Activated CD4-positive, alpha-beta memory T cell treated with anti-CD3 and anti-CD28 coated beads for 36 hours (primary cell): ENCODE measurements at places on chromosomes 5 and 9.
A peak's percentile ranks its signal among the peaks of the same experiment; 100 is the strongest.

DNA sequence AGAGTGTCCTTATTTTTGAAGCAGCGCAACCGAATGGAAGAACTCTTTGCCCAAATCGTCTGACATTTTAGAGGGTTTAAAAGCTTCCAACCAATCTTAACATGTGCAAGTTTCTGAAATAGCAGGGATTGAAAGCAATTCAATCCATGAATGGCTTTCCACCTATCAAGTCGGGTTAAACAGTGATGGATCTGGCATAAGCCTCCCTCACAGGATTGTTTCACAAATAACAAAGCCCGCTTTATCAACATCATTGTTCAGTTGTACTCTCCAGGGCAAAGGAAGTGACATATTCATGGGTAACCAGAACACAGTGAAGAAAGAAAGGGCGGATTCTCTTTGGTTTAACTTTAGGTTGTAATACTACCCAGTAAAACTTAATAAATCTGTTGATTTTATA, 497.3 kb downstream of the MTRR start:
- no peak for DNase-seq

DNA sequence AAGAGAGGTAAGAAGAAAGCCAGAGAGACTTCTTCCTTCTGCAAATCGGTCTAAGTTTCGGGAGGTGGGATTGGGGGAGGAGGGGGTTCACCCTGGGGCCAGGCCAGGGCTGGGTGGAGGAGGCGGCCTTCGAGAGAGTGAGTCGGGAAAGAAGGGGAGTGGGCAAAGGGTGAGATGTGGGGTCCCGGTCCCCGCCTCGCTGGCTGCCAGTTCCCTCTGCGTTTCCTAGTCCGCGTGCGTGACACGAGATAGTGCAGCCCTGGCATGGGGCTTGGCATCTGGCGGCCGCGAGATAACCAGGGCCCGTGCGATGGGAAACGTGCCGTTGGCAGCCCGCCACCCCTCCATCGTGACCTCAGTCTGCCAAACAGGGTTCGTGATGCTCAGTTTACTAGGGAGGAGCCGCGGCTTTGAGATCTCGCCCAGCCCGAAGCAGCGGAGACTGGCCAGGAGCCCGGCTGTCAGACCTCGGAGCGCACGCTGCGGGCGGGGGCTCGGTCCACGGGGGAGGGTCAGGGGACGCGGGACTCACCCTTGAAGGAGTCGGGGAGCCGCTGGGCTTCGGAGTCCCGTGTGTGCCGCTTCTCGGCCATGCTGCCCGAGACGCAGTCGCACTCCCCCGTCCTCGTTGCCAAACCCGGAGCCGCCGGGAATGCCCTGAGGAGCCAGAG, at the start of gene STOM:
STOM (minus strand) TSS at position 656 of the 671 bp plus-strand sequence; CDS start at position 593, 63 bp downstream.
- DNase-seq = peak; percentile 79

GRCh38 chr9:105593145-105593544, 35.2 kb downstream of the FKTN start:
- no peak for DNase-seq

GRCh38 chr5:119274030-119274766, 81.6 kb upstream of the TNFAIP8 start:
- peak; percentile 37 for DNase-seq

DNA sequence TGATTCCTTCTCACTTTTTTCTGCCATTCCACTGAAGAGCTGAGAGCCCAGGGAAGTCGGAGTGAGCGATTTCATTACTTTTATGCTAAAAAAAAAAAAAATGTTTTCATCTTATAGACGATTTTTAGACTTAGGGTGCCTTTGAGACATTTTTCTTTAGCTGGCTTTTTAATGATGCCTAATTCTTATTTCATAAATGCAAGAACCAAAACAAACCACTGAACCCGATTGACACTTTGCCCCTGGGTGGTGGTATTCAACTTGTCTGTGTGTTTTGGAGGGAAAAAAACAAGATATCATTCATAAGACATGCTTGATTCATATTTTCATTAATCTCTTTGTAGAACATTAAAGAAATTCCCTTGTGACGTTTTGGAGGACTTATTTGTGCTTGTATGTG, 2.4 kb downstream of the TLE4 start:
- no peak for DNase-seq

DNA sequence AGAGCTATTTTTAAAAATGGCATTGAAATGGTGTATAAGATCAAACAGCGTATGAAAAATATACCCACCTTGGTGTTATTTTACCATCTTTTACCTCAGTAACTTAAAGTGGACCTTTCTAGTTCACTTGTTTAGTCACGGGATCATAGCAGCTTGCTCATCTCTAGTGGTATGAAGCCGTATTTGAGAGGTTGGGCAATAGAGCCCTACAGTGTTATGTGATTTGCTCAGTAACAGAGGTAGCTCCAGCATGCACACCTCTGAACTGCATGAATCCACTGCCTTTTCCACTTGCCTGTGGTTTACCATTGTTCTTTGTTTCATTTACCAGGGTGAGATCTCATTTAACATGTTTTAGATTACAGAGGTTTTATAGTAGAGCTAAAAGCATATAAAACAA, 134.4 kb downstream of the ATG10 start:
- no peak for DNase-seq

- no peak for DNase-seq
Measured at GRCh38 chr9:76900884-76901440, 5.0 kb downstream of the PRUNE2 start.

GRCh38 chr5:147673266-147673665, 109.3 kb downstream of the JAKMIP2 start:
- DNase-seq = no peak

DNA sequence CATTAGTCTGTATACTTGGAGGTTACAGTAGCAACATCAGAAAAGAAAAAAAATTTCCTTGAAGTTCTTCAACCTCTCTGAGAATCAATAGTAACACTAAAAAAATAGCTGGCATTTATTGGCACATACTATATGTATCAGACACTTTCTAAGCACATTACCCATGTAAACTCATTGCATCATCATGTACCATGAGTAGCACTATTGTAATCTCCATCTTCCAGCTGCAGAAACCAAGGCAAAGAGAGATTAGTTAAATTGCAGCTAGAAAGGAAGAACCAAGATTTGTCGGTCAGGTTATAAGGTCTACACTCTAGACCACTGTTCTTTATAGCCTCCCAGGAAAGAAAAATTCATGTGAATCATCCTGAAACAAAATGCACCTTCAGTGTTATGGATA, 31.4 kb upstream of the RAB3C start:
- no peak for DNase-seq

GRCh38 chr5:171226864-171227263, 82.2 kb upstream of the TLX3 start:
- no peak for DNase-seq

DNA sequence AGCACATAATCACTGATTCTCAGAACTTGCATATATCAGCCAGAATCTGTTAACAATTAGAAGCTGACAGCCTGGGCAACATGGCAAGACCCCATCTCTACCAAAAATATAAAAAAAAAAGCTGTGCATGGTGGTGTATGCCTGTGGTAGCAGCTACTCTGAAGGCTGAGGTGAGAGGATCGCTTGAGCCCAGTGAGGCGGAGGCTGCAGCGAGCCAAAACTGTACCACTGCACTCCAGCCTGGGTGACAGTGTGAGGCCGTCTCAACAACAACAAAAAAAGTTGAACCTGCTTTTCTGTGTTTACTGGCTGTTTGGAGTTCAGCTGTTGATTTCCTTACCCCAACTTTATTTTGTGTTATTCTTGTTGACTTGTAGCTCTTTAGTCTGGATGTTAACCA, 66.8 kb downstream of the GOLPH3 start:
- no peak for DNase-seq

- DNase-seq = no peak
Measured at GRCh38 chr5:43416803-43417394, 4.7 kb upstream of the CCL28 start.

- no peak for DNase-seq
Measured at GRCh38 chr9:88781628-88782391, 209.5 kb upstream of the S1PR3 start.

DNA sequence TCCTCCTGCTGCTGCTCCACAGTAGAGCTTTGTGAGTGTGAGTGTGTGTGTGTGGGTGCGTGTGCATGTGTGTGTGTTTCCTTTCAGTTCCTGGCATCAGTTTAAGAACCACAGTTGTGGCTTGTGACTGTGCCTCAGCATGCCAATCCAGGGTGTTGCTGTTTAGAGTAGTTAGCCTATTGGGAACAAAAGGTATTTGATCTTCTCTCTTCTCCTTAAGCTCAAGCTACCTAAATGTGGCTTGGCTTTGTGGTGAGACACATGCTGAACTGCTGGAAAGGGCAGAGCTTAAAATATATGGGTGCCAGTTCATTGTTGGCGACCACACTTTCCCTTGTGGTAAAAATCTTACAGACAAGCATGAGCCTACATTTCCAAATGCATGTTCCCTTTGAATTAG, 116.6 kb upstream of the BNC2 start:
- DNase-seq = no peak

DNA sequence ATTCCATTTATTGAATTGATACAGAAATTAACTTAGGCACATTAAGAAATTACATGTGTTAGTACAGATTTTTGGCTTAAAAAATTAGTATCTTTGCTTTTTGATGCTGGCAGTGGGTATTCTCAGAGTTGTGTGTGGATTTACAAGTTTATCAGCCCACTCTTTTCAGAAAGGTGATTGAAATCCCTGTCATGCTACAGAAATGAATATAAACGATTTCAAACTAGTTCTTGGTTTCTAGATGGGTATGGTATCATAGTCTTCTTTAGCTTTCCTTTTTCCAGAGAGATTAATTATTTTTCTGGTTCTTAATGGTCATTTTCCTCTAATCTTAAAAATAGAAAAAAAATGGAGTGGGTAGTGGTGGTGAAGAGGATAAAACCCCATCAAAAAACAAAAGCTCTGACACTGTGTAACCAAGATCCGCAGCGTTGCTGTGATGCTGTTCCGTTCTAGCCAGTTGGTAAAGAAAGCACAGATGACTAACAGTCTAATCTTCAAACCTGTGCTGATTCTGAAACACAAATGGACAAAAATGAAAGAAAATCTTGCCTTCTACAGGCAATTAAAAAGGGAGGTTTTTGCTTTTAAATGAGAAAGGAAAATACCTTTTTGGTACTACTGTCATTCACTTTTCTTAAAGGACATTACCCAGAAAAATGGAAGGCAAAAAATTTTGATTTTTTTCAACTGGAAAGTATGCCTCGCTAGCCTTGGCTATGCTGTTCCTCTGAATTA, 5.2 kb downstream of the LRRTM2 start:
- DNase-seq = peak; percentile 32

- DNase-seq = no peak
Measured at GRCh38 chr9:22240619-22241018, 206.0 kb upstream of the DMRTA1 start.

GRCh38 chr5:152864991-152865390, 459.9 kb upstream of the NMUR2 start:
- DNase-seq = no peak

GRCh38 chr5:77259476-77259875, 49.0 kb downstream of the PDE8B start:
- no peak for DNase-seq

GRCh38 chr9:133184971-133185370, 21.3 kb upstream of the GBGT1 start:
- DNase-seq = peak; percentile 71

- DNase-seq = no peak
Measured at GRCh38 chr9:89814340-89815040, 209.7 kb downstream of the GADD45G start.

DNA sequence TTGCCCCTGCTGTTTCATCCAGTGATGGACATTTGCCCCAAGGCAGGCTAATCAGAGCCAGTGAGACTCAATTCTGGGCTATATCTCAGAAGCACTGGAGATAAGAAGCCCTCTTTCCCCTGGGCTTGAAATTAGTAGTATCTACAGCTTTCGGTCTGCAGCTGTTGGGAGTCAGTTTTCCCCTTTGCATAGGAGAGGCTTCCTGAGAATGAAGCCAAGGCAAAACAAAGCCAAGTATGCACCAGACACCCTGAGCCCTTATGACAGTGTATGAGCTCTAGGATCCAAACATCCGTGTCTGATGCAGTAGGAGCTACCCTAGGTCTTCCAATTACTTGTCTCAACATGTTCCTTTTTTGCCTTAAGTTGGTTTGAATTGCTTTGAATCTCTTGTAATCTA, 79.2 kb upstream of the PANK3 start:
- DNase-seq = no peak

DNA sequence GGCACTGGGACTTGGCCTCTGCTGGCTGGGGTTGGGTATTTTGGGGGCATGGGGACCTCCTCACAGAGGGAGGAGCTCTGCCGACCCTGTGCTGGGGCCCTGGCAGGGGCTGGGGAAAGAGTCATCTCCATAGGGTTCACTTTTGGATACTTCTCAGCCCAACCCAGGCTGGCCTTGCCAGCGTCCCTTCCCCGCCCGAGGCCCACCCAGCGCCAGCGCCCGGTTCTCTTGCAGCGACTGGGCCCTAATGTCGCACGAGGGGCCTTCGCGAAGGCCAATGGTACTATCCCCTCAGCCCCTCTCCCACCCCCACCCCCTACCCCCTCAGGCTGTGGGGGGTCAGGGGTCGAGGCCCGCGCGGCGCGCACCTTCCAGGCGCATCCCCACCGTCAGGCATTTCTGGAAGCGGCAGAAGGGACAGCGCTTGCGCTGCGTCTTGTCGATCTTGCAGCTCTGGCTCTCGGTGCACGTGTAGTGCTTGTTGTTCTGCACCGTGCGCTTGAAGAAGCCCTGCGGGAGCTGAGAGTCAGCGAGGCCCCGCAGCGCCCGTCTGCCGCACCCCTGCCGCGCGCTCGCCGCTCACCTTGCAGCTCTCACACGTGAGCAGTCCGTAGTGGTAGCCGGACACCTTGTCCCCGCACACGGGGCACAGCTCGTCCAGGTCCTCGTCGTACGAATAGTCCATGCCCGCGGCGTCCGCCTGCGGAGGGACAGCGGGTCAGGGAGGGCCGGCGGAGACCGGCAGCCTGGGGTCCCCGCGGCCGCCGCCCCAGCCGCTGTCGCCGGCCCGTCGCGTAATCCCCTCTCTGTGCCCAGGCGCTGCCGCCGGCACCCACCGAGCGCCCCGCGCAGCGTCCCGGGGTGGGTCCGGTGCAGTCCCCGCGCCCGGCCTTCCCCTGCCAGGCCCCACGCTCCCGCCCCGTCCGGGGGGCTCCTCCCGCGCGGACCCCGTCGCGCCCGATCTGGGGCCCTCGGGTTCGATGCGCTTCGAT, 4.2 kb downstream of the NR5A1 start:
- no peak for DNase-seq

- peak; percentile 78 for DNase-seq
Measured at GRCh38 chr5:95620030-95620869, at the start of gene GPR150. TSS of gene GPR150 (plus strand) at chr5:95620087. CDS start at chr5:95620276, 189 bp downstream.

- no peak for DNase-seq
Measured at GRCh38 chr5:103298607-103299188, 40.1 kb downstream of the MACIR start.

GRCh38 chr5:85732185-85732584, 885.6 kb upstream of the COX7C start:
- DNase-seq = no peak

GRCh38 chr5:10069637-10070313, 179.9 kb downstream of the ATPSCKMT start:
- no peak for DNase-seq

GRCh38 chr9:135790850-135791249, 88.9 kb downstream of the KCNT1 start:
- no peak for DNase-seq

DNA sequence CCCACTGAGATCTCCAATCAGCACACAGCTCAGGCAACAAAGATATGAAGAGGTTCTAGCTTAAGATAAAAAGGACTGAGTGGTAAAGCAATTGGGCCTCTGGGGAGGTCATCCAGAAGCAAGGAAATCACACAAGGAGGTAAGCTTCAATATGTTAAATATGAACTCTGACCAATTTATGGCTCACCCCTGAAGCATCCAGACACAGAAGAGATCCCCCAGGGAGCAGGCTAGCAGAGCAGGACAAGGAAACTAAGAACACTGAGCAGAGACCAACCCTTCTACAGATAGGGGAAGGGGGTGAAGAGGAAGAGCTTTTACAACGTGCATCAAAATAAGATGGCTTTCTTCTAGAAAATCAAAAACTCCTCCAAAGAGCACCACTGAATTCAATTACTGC, 616.2 kb downstream of the DNAH5 start:
- DNase-seq = no peak
